Retina (tissue), 1 donor: ENCODE measurements at places on chromosomes 3 and 15.
A peak's percentile ranks its signal among the peaks of the same experiment; 100 is the strongest.

GRCh38 chr15:95439922-95440376 is 890.6 kb upstream of the NR2F2 start:
- DNase-seq, result no peak

DNA sequence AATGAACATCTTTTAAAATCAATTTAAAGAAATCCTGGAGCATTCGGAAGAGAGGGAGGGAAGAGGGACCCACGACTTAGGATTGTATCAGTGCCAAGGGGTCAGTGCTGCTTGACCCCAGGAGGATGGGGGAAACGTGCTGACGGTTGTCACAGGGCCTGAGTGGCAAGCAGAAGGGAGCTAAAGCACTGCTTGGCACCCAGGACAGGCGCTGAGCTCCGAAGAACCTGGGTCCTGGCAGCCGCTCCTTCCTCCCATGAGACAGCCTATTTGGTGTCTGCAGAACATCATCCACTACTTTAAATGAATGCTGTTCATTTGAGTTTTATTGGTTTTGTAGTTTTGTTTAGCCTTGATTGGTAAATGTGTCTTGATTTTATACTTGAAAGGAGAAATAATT is 54.5 kb downstream of the RGMA start:
- DNase-seq, result no peak

DNA sequence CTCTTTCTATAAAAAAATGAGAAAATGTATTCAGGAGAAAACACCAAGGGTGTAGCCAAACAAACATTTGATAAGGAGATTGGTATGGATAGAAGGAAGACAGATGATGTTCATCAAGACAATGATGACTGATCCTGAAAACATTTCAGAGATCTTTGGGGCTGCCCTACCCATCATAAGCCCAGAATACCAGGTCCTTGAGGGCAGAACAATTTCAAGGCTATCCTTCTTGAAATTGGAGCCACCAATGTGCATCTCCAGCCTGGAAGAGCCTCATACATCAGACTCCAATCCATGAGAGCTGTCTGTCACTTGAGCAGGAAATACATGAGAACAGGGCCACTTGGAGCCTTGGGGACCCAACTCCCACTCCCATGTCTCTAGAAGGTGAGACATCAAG is 89.5 kb upstream of the ANKRD28 start:
- DNase-seq, result no peak

GRCh38 chr15:48440084-48440483 is 108.9 kb downstream of the DUT start:
- peak; percentile 58 for DNase-seq

GRCh38 chr15:83612226-83612625 is 41.7 kb upstream of the ADAMTSL3 start:
- DNase-seq, result no peak

- DNase-seq, result no peak
These were observed 732.8 kb upstream of the GOLIM4 start for GRCh38 chr3:168828536-168828935.

GRCh38 chr15:96972201-96972600 is 641.7 kb downstream of the NR2F2 start:
- DNase-seq, result no peak

- DNase-seq, result peak; percentile 73
These were observed 78.5 kb downstream of the RPLP1 start for GRCh38 chr15:69530991-69531664.

GRCh38 chr3:30183421-30183820 is 423.0 kb upstream of the TGFBR2 start:
- DNase-seq, result no peak

- no peak for DNase-seq
These were observed 202.8 kb upstream of the MRPL3 start for GRCh38 chr3:131705558-131706051.

GRCh38 chr3:15290736-15291135 is 41.6 kb downstream of the SH3BP5 start:
- DNase-seq, result no peak

- DNase-seq, result peak; percentile 66
These were observed 17.4 kb downstream of the LRIG1 start for GRCh38 chr3:66483409-66483906.

GRCh38 chr15:67146875-67147381 is 81.5 kb downstream of the SMAD3 start:
- DNase-seq, result peak; percentile 46

DNA sequence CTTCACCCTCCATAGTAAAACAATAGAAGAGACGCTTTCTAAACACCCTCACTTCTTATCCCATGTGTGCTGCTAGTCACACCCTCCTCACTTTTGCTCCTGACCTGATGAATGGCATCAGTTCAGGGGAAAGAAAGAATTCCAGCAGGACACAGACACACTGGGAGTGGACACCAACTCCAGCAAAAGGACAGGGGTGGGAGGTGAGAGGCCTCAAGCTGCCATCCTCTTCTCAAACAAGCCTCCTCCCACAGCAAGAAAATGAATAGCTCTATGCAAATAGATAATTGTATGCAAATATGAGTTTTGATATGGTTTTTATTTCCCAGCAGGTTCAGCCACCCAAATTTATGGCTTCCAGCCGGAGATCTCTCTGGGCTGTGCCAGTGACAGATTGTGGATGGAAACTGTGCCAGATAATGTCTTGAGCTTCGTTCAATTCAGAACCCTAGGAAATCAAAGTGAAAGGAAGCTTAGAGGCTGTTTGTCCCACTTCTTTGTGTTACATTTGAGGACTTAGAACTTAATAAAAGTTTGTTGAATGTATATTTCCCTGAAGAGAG is 209.3 kb upstream of the PPP2R3A start:
- no peak for DNase-seq

DNA sequence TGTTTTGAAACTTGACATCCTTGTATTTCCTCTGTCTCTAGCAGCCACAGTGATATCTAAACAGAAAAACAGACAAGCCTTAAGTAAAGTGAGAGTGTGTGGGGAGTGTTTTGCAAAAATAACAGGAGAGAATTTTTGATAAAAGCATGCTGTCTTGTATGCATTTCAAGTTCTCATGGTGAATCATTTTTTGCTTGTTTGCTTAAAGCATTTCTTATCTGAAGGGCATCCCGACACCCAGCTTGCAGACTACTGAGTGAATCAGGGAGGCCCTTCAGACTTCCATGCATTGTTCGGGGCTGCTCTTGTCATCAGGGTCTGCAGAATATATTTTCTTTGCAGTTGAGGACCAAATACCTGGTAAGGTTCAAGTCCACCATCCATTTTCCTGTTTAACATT is 8.5 kb downstream of the CGNL1 start:
- no peak for DNase-seq

DNA sequence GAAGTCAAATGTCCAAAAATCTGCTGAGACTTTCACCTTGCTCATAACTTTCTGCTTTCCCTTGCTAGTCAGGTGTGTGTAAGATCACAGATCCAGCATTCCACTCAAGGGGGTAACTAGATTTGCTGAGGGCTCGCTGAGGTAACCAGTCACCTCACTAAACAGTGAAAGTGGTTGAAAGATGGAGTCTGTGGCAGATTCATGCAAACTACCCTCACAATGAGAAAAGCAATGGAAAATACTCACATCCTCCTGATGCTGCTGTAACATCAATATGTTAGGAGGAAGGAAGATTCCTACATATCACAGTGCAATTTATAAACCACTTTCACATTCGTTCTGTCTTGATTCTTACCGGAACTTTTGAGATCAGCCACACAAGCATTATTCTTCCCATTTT is 174.3 kb upstream of the BCL6 start:
- DNase-seq, result no peak

DNA sequence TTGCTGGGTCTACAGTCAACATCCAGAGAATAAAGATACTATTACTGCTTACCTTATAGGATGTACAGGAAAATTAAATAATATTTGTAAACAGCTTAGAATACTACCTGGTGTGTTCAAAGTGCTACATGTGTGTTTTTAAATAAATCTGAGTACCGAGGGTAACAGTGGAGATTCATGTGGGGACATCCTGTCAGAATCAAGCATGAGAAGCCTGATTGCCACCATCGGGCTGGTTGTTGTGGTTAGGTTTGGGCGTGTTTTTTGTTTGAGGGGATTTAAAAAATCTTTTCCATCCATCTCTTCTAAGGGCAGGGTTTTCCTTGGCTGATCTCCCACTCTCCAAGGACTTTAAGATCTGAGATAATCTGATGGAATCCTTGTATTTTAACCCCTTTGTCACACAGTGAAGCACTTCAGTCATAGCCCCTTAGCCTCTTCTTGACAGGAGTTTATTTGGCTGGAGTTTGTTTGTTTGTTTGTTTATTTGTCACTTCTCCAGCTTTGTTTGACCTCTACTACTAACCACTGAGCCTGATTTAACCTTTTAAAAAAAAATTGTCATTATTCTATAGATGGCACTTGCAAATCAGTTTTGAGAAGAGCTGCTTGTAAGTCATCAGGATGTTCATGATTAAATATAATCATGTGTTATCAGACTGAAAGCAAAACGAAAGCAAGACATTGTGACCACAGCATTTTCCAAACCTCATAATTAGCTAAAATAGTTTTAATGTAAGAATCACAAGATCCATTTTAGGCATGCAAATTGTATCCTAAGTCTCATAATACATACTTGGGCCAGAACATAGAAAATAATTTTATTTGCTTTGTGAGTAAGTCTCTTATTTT is 72.8 kb upstream of the RARB start:
- no peak for DNase-seq

GRCh38 chr15:92853222-92853621 is 46.9 kb upstream of the CHD2 start:
- no peak for DNase-seq

GRCh38 chr3:165503825-165504224 is 307.6 kb upstream of the SLITRK3 start:
- DNase-seq, result no peak

DNA sequence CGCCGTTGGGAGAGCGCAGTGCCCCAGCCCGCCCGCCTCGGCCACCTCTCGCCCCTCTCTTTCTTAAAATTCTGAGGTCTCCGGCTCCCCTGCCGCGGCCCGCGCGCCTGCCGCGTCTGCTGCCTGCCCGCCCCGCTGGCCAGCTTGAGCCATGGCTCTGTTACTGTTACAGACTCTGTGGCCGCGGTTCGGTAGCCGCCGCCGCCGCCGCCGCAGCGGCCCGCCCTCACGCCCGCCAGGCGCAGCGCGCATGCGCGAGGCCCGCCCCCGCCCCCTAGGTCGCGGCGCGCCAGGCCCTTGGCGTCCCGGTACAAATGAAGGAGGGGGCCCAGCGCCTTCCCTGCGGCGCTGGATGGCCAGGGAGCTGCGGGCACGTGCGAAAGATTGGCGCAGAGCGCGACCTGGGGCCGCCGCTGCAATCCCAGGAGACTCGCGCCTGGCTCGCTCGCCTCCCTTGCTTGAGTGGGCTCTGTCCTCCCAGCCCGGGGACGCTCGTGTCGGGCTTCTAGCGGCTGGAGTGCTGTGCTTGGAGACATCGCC is at the start of gene ONECUT1:
ONECUT1 (minus strand) TSS at position 168 of the 540 bp plus-strand sequence. CDS start 452 bp downstream, outside the sequence.
- peak; percentile 94 for DNase-seq

DNA sequence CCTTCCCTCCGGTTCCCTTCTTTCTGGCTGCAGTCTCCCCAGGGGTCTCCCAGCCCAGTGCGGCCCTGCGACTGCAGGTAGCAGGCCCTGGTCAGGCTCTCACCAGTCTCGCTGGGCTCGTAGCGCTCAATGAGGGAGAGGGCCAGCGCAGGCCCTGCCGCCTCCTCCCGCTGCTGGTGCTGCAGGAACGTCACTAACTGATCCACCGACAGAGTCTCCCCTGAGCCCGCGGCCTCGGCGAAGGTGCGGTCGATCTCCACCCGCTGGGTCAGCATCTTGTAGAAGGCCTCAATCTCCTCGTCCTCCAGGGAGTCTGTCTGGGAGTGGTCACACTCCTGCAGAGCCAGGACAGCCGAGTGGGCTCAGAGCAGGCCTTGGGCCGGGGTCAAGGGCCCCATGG is 18.3 kb downstream of the PLCD1 start:
- DNase-seq, result no peak

GRCh38 chr3:154130540-154130939 is 9.3 kb downstream of the ARHGEF26 start:
- no peak for DNase-seq

DNA sequence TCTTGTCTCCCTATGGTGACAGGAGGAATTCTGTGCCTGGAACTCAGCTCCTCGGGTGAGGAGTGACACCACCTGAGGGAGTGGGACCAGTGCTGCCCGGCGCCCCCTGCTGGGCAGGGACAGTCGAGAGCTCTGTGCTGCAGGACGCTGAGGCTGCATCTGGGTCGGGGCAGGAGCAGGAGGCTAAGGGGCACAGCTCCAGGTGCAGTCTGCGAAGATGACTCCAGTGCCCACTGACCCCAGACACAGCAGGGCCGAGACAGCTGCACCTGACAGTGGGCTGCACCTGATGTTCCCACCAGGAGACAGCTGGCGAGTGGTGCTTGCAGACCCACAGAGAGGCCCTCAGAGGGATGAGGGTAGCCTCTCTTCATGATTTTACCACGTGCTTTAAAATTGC is 152.9 kb downstream of the ATP10A start:
- peak; percentile 35 for DNase-seq

GRCh38 chr15:101531170-101531569 is 41.7 kb upstream of the PCSK6 start:
- no peak for DNase-seq

DNA sequence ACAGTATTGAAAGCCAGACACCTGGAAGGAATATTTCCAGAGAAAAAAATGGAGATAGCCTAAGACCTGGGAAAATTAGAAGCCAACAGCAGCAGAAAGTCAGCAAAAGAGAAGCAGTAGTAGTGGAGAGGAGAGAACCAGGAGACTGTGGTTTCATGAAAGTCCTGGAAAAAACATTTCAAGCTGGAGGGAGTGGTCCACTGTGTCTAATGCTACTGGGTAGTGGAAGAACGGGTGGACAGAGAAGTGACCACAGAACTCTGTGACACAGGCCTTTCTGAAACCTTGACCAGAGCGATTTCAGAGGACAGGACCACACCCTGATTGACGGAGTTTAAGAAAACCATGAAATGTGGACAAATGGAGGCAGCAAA is 15.3 kb upstream of the SH3BP5 start:
- DNase-seq, result no peak

GRCh38 chr3:111284503-111285183 is 213.0 kb downstream of the NECTIN3 start:
- peak; percentile 51 for DNase-seq

- no peak for DNase-seq
These were observed 233.5 kb upstream of the ST8SIA2 start for GRCh38 chr15:92159906-92160841.

GRCh38 chr3:191646242-191646641 is 185.3 kb downstream of the PYDC2 start:
- no peak for DNase-seq

DNA sequence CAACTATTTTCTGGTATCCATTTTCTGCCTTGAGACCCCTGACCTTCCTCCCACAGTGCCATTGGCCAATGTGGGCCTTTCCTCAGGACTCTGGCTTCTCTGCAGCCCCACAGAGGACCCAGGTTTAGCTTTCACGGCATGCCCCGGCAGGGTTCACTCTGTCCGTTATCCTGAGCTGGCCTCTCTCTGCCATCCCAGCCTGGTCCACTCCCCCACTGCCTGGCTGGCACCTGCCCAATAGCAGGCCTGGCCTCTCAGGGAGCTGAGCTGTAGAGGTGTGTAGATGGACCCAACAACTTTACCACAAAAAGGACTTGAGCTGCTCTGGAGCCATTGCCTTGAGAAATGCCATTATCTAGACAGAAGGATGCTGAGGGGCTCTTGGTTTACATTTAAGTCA is 57.5 kb downstream of the SCN10A start:
- no peak for DNase-seq
